ENCODE measurements at places on chromosomes 7 and 10.

- DNase-seq = no peak
Observed at GRCh38 chr10:125334545-125334944, 174.2 kb upstream of the CTBP2 start.

DNA sequence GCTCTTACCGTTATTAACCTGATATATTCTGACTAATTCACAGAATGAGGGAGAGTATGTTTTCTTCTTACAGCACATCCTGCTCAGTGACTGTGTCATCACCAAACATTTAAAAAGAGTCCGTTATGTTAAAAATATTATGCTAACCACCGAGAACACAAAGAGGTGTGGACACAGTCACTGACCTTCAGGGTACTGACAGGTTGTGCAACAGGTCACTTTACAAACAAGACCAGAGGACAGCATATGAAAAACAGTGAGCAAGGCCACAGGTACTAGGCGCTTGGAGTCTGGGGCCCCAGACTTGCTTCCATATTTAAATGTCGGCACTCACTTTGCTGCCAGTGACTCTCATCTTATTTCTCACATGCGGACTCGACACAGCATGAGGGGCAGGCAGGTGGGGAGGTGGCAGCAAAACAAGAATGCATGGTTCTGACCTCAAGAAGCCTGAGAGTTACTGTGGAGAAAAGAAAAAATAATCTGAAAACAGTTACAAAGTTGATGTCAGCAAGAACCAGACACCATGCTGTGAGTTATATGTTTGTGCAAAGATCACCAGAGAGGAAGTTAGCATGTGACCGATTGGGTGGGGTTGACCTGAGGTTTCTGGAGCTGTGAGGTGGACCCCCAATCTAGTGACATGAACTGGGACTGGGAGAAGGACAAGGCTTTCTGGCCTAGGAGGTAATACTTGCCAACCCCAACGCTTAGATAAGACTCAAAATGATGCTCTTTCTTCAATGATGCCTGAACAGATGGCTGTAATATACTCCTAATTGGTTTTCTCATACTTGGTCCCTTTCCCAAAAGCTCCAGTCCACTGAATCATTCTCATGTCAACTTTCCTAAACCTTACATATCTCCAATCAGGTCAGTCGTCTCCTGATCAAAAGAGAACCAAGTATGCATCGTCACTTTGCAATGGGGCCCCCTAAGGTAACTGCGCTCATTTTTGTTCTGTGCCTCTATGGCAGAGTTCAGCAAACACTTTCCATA is 102.4 kb downstream of the HIPK2 start:
- no peak for DNase-seq

DNA sequence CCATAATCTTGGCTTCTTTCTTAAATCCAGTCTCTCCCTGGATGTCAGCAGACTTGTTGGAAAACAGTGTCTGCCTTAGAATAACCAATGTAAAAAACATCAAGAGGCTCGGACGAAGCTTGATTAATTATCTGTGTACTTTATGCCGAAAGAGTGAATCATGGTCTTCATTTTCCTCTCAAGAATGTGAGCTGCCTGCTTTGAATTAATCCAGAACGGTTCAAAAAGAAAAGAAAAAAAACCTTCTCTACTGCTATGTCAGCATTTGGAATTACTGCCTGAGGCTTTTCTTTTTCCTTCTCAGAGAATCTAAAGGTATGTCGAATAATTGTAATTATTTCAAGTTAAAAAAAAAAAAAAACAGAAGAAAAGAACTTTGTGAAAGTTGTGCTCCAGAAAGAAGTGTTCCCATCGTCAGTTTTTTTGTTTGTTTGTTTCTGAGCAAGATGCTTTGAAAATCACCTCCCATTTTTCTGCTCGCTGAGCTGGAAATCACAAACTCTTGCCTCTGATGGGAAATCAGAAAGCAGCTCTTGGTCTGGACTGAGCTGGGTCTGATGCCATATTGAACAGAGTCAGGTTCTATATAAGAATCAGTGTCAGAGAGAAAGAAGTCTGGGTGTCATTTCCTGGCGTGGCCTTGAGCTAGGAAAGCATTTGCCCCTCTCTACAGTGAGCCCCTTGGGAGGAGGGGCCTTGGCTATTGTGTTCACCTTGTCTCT is 20.2 kb downstream of the PLPP4 start:
- no peak for DNase-seq

DNA sequence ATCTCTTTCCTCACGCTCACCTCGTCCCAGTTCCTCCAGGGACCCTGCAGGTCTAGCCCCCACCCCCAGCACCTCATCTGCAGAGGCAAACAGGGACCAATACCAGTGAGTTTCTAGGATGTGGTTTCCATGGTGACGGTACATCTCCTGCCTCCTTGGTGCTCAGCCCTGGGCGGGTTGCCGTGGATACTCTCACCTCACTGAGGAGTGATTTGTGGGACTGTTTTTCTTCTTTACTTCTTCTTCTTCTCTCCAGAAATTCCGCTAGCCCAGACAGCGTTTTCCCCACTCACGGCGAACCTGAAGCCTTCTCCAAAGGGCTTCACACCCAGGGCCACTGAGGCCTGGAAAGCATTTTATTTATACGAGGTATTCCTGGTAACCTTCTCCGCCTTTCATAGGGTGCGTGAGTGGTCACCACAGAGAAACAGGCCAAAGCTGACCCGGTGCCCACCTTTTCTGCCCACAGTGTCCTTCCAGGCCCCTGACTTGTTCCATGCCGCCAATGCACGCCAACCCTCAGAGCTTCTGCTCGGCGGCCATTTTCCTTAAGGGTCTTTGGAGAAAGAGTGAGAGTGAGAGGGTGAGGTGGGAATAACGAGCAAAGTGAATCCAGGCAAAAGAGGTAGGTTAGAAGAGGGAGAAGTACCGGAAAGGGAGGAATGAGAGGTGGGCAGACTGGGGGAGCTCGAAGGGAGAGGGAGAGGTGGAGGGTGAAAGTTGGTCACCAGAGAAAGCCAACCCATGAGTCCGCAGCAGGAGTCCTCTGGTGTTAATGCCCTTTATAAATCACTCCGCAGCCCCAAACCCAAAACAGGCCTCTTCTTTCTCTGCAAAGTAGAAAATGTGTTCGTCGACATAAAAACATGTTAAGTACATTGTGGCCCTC is 15.5 kb downstream of the FAM241B start:
- DNase-seq = no peak

GRCh38 chr10:130515670-130516069 is 379.5 kb downstream of the GLRX3 start:
- no peak for DNase-seq

- no peak for DNase-seq
Observed at GRCh38 chr7:101701153-101701794, 72.2 kb upstream of the MYL10 start.

DNA sequence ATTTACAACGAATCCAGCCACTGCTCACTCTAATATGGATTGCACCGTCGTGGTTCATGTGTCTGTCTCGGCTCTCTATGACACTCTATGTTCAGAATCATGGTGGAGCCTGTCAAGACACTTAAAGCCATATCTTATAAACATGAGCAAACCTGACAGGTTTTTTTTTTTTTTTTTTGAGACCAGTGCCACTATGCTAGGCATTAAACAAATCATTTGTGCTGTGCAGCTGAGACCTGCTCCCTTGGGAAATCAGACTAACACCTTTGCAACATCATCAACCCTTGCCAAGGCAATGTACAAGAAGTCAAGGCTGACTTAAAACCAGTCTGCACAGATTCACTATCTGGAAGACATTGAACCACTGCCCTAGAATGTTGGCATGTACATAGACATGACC is 181.2 kb upstream of the ANK3 start:
- DNase-seq = no peak

DNA sequence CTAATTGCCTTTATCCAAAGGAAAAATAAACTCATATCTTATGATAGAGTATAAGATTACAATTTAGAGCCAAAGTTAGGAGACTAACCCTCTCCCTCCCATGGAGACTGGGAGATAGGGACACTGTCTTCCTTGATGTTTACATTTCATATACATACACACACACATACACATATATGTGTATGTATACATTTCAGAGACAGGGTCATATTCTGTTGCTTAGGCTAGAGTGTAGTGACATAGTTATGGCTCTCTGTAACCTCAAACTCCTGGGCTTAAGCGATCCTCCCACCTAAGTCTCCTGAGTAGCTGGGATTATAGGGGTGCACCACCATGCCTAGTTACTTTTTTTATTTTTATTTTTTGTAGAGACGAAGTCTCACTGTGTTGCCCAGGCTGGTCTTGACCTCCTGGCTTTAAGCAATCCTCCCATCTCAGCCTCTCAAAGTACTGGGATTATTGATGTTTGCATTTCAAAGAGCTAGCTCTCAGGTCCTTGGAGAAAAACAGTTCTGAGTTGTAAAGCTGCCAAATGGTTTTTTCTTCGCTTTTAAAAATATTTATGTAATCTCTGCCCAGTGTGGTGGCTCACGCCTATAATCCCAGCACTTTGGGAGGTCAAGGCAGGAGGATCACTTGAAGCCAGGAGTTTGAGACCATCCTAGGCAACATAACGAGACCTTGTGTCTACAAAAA is 8.1 kb upstream of the REPIN1 start:
- DNase-seq = no peak

- no peak for DNase-seq
Observed at GRCh38 chr7:33563651-33564050, 341.7 kb upstream of the BMPER start.

GRCh38 chr10:108957681-108958080 is 965.6 kb downstream of the XPNPEP1 start:
- DNase-seq = no peak
